ENCODE measurements at places on chromosomes 5 and 9. TPM values are rescaled to one million over a fixed set of nuclear protein-coding genes. Genes with fewer than 3 reads are reported as not detected.
A peak's percentile ranks its signal among the peaks of the same experiment; 100 is the strongest.

DNA sequence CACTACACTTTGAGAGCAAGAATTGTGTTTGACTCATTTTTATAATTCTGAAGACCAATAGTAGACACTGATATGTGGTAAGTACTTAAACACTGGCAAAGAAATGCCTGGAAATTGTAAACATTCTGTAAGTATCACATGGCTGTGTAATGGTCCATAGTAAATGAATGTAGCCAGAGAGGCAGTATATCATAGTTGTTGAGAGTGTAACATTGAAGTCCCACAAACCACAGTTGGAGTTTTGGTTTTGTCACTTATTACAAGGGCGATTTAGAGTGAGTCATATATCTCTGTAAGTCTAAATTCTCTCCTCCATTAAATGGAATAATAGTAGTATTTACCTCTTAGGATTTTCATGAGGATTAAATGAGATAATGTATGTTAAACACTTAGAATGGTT, 181.1 kb upstream of the MEF2C start:
- no peak for DNase-seq

- no peak for DNase-seq
These were observed 14.6 kb downstream of the MRPS27 start for GRCh38 chr5:72305194-72306142.

The TRPM3 gene
- total RNA-seq, result not detected

The CYFIP2 gene
- total RNA-seq, result 319 TPM

GRCh38 chr5:180117000-180117725, 45.6 kb upstream of the RNF130 start:
- no peak for DNase-seq

The OR13J1 gene
- total RNA-seq, result not detected

DNA sequence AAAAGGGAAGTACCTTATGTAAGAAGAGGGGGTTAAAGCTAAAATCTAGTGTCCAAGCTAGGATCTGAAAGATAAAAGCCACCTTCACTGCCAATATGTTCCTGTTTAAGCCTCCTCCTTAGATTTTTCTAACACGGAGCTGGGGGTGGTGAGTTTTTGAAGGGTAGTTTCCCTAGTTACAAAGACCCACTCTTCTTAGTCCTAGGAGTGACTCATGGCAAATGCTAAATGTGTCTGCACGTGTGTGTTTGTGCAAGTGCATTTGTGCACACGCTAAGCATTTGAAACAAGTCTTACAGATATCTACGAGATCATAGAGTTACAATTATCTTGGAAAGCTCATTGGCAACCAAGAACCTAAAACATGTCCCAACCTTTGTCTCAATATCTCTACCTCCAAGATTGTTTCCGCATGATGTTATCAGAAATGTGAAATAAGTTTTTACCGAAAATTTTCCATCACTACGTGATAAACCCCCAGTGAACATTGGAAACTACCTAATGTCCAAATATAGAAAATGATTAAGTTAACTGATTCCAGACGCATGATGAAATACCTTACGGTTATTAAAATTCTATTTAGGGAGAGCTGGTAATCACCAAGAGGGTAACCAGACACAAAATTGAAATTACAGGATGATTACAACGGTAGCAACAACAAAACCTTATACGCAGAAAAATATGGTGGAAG, 78.0 kb upstream of the HRH2 start:
- DNase-seq, result no peak

GRCh38 chr9:18240213-18240612, 233.7 kb upstream of the ADAMTSL1 start:
- DNase-seq, result no peak

DNA sequence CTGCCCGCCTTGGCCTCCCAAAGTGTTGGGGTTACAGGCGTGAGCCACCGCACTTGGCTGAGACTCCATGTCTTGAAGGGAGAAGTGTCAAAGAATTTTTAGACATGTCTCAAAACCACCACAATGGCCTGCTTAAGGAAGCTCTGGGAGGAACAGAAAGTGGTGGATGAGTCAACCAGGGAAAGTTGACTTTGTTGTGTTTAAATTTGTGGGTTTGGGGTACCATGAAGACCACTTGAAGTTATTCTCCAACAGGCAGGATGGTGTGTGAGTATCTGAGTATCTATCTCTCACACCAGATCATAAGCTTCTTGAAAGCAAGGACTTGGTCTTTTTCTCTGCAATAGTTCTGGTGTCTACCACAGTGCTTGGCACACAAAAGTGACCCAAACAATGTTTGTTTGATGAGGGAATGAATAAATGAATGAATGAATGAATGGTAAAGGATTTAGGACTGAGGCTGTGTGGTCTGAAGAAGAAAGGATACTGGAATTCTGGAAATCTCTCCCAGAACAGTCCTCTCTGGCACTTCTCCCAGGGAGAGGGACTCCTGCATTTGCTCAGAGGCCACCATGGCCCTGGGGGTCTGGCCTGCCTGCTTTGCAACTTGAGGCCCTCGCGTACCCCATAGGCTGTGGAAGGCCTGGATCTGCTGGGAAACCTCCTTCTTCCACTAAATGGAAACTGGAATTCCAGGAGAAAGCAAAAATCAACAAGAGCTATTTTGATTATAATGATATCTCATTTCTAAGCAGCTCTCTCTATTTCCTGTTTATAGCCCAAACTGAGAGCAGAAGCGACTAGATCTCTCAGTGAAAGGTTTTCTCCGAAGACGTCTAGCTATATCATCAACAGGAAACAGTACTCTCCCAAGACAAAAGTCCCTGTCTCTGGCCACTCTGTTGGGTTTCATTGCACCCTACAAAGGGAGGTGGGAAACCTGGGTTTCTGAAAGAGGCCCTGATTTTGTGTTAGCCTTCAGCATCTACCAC, 187.9 kb downstream of the PALM2AKAP2 start:
- peak; percentile 26 for DNase-seq

DNA sequence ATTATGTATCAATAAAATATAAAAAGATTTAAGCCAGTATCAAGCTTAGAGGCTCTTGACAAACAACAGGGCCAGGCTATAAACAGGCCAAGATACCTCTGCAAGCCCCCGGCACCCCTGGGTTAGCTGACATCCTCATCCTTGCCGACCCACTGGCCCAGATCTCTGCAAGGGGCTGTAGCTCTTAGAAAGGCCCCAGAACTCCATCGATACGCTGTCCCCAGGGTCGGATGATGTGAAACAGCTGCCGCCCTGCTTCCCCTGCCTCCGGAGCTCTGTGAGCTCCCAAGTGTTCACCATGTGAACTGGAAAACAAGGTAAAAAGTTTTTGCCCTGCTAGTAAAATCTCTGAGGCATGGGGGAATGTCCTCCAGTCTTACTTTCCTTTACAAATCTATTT, 20.1 kb downstream of the SH3PXD2B start:
- DNase-seq, result no peak

DNA sequence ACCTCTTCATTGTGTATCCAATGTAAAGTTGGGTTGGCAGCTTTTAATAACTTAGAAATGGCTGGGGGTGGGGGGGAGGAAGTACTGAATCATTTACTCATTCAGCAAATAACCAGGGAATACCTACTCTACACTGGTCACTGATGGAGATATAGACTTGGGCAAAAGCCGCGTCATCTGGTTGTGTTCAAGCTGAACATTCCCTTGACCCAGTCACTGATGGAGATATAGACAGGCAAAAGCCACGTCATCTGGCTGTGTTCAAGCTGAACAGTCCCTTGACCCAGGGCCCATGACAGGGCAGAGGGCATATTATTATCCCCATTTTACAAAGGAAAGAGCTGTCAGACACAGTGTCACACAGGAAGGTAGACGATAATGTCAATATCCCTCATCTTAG, 32.6 kb downstream of the FOXI1 start:
- DNase-seq, result no peak

The CDC25C gene
- 19.2 TPM for total RNA-seq

- no peak for DNase-seq
These were observed 12.4 kb upstream of the CDH18 start for GRCh38 chr5:20000416-20000815.

DNA sequence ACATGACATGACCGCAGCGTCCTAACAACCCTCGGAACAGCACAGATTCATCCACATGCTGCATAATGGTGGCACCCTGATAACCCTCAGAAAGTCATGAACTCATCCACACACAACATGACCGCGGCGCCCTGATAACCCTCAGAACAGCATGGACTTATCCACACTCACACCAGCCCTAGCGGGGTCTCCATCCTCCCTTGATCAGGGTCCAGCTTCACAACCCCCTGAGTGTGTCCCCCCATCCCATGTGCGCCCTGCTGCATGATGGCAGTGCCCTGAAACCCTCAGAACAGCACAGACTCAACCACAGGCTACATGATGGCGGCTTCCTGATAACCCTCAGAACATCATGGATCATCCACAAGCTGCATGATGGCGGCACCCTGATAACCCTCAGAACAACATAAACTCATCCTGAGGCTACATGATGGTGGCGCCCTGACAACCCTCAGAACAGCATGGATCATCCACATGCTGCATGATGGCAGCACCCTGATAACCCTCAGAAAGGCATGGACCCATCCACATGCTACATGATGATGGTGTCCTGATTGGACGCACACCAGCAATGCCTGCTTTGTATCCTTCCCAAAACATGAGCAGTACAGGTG, 28.3 kb downstream of the SLC6A3 start:
- DNase-seq, result no peak

GRCh38 chr5:28549588-28549987, 1511.2 kb upstream of the CDH9 start:
- no peak for DNase-seq
